ENCODE measurements at places on chromosomes 1 and 21.

- no peak for DNase-seq
Observed at GRCh38 chr1:54014009-54014629, 3.9 kb downstream of the LDLRAD1 start.

DNA sequence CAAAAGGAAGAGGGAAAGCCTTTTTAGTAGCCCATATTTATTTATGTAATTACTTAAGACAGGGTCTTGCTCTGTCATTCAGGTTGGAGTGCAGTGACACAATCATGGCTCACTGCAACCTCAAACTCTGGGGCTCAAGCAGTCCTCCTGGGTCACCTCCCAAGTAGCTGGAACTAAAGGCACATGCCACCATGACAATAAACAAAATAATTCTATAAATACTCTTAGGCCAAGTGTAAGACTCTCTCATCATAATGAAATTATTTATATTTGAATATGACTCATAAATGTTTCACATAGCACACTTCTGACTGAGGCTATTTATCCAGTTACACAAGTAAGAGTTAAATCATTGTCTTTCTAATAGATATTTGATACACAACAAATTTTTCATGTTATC, 314.7 kb downstream of the AMY1C start:
- DNase-seq = no peak

- DNase-seq = no peak
Observed at GRCh38 chr1:198612471-198613260, 26.2 kb upstream of the PTPRC start.

DNA sequence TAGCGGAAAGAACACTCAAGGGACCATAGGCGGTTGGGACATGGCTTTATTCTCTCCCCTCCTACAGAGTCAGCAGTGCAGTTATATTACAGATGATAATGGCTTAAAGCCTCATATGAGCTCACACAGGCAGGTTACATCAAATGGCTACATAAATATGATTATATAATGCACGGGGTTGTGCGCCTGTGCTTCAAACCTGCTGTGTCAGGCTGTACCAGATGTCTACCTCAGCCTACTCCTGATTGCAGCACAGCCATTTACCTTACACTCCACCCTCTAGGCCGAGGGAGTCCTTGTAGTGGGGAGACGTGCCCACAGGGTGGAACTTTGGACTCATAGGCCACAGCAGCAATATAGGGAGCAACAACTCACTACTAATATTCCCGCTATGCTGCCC, 16.4 kb upstream of the TBX19 start:
- DNase-seq = no peak

GRCh38 chr21:46477765-46478164, 19.1 kb downstream of the DIP2A start:
- no peak for DNase-seq

DNA sequence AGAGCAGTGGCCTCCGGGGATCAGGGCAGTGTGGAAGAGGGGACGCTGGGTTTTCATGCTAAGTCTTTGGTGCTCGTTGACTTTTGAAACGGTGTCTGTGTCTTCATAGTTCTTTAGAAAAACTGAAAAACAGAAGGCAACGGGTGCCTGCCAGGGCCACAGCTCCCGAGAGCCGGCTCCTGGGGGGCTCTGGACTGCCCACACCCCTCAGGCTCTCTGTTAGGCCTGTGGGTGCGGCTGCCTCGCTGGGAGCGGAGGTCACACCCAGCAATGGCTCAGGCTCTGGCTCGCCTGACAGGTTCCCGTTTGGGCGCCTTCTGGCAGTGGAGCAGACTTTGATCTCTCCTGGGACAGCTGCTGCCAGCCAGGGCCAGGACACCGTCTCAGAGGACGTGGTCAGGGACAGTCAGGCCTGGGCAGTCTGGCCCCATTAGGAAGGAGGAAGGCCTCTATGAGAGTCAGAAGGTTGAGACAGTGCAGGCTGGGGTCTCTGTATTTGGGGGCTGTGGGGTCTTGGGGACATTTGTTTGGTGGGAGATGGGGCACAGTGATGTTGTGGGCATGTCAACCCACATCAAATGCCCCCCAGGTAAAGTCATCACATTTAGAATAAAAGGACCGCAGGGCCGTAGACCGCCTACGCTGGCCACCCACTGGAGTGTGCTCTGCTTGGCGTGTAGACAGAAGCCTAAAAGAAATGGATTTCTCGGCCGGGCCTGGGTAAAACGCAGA, 5.6 kb downstream of the ARHGEF16 start:
- no peak for DNase-seq

- DNase-seq = no peak
Observed at GRCh38 chr1:118896416-118896815, 91.7 kb downstream of the TBX15 start.

Measured in CD8-positive, alpha-beta T cell (primary cell).